Left lung (tissue), 14 donors: ENCODE measurements at places on chromosomes 13 and 19. TPM values are rescaled to one million over a fixed set of nuclear protein-coding genes. Genes with fewer than 3 reads are reported as not detected.

SHISA7 gene
- total RNA-seq, result not detected

ACP5 gene
- 299 TPM for total RNA-seq

SLC8A2 gene
- not detected for total RNA-seq

NLRP4 gene
- not detected for total RNA-seq

B3GNT3 gene
- total RNA-seq, result 2.1 TPM

AMER2 gene
- 0.13 TPM for total RNA-seq

RAVER1 gene
- 30.9 TPM for total RNA-seq

PALM3 gene
- total RNA-seq, result 8.7 TPM

MED26 gene
- total RNA-seq, result 10.3 TPM
